ENCODE measurements at places on chromosomes 5 and 9.
A peak's percentile ranks its signal among the peaks of the same experiment; 100 is the strongest.

GRCh38 chr5:133934822-133935666, 33.4 kb downstream of the C5orf15 start:
- DNase-seq: no peak

DNA sequence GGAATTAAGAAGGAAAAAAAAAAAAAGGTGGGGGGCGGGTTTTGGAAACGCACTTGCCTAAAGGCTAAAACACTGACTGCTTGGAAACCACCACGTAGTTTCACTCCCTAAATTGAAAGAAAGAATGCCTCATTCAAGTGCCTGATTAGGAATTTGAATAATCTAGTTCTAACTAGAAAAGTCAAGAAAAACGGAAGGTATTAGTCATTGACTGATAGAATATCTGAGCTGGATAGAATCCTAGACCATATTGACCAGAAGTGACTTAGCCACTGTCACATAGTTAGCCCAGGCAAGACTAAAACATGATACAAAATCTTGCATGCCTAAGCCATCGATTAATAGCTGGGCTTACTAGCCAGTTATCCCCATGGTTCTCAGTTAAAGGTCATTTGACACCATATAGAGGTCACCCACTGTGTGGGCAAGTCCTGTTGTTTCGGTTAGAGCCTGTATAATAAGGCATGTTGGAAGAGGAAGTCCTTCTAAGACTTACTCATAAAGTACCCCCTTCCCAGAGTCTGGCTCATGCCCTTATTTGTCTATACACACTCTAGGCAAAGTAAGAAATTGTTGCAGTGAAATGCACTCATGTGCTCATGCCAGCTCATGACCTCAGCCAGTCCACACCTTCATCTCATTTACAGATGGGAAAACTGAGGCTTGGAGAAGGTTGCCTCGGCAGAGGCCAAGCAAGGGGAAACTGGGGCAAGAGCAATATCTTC, 40.2 kb downstream of the SH3RF2 start:
- no peak for DNase-seq

GRCh38 chr9:86508208-86508903, 154.1 kb upstream of the TUT7 start:
- no peak for DNase-seq

- DNase-seq: no peak
Measured at GRCh38 chr5:131776450-131776849, 20.4 kb downstream of the FNIP1 start.

- no peak for DNase-seq
Measured at GRCh38 chr5:96822686-96823459, 15.1 kb upstream of the ERAP1 start.

DNA sequence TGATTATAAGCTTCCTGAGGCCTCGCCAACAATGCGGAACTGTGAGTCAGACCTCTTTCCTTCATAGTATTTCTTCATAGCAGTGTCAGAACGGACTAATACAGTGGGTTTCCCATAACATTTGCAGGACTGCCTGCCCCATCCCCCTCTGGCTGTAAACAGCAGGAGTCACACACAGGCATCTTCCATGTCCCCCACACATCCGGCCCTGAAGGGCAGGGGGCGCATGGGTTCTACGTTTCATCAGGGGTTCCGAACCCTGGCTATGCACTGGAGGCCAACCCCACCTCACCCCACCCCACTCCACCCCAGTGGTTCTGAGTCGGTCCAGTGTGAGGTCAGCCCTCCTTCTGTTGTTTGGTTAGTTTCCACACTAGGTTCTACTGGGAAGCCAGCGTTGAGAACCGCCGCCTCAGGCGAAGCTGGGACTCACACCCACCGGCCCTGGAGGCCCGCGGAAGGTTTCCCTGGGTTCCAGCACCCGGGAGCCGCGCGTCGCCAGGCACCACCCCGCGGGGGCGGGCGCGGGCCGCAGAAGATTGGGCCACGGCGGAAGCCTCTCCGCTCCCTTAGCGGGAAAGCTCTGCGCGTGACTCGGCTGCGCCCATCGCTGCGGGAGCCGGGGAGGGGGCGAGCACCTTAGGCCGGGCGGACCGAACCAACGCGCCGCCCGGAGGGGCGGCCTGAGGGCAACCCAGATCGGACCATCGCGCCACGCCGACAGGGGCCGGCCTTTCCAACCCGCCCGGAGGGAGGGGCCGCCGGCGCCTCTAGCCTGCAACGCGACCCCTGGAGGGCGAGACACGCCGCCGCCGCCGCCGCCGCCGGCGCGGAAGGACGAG, at the start of gene RUSC2:
Gene RUSC2, plus strand, starts transcription at position 799 of the 842 bp plus-strand sequence. CDS start 56,411 bp downstream, outside the sequence.
- DNase-seq: peak; percentile 84

DNA sequence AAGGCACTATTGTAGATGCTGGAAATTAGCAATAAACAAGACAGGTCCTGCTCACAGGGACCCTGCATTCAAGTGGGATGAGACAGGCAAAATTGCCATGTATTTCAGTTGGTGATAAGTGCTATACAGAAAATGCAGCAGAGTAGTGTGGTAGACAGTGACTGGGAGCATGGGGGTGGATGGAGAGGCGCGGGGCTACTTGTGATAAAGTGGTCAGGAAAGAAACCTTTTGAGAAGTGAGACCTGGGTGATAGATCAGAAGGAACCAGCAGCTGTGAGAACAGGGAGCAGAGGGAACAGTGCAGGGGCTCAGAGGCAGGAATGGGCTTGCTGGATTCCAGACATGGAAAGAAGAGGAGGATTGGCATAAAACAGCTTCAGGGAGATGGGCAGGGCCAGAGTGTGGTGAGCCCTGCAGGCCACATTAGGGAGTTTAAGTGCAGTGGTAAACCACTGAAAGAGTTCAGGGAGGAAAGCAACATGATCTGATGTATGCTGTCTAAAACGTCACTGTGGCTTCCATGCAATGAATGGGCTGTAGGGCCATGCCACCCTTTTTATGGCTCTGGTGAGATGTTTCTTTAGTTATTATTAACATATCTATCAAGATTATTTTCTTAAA, 7.3 kb downstream of the CRHBP start:
- no peak for DNase-seq

- DNase-seq: no peak
Measured at GRCh38 chr9:133975511-133975910, 16.6 kb downstream of the VAV2 start.

DNA sequence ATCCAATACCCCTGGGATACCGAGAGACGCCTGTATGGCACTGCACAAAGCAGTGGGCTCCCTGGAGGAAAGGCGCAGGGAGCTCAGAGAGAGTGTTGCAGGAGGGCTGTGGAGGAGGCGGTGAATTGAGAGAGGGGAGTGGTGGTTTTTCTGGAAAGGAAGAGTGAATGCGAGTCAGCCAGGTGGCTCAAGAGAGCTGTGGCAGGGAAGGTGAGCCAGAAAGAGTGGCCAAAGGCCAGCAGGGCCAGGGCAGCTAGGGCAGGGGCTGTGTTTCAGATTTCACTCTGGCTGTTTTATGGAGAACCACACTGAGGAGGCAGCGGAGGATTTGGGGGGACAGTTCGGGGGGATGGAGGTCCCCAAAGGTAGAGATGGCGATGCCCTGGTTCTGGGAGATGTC, 13.0 kb upstream of the DAB2IP start:
- DNase-seq: no peak

DNA sequence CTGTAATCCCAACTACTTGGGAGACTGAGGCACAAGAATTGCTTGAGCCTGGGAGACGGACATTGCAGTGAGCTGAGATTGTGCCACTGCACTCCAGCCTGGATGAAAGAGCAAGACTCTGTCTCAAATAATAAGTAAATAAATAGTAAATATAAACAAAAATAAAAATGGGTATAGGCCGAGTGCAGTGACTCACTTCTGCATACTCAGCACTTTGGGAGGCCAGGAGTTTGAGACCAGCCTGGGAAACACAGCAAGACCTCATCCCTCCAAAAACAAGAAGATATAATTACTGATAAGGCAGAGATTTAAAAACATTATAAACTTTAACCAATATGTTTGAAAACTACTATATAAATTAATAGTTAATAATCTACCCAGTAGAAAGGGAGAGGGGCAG, 37.8 kb upstream of the SUSD1 start:
- DNase-seq: no peak

GRCh38 chr5:3845230-3845629, 249.6 kb downstream of the IRX1 start:
- no peak for DNase-seq

- no peak for DNase-seq
Measured at GRCh38 chr5:102596951-102597350, 98.2 kb upstream of the SLCO6A1 start.

GRCh38 chr9:72193478-72193881, 44.2 kb downstream of the GDA start:
- DNase-seq: no peak

GRCh38 chr5:54547711-54548250, 30.2 kb downstream of the SNX18 start:
- DNase-seq: no peak

DNA sequence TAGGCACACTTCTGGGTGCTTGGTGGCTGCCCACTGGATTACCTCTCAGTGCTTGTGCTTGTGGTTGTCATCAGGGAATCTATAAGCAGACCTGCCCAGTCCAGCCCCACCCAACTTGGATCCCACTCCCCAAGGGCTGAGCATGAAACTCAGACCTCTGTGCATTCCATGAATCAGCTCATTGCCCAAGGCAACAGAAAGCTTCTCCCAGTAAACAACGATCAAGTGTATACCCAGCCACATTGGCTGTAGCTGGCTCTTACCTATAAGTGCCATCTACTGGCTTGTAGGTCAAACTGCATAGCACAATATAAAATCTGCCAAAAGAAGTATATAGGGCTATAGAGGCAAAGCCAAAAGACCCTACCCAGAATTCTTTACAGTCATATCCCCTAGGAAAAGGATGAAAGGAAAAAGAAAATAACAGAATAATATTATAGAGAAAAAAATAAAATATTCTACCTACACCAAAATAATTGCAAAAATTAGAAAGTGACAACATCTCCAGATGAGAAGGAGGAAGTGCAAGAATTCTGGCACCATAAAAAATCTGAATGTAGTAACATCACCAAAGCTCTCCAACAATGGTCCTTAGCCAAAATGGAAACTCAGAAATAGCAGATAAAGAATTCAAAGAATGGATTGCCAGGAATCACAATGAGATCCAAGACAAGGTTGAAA, 321.0 kb upstream of the TRPC7 start:
- no peak for DNase-seq

- DNase-seq: no peak
Measured at GRCh38 chr9:89877051-89878002, 272.5 kb downstream of the GADD45G start.

DNA sequence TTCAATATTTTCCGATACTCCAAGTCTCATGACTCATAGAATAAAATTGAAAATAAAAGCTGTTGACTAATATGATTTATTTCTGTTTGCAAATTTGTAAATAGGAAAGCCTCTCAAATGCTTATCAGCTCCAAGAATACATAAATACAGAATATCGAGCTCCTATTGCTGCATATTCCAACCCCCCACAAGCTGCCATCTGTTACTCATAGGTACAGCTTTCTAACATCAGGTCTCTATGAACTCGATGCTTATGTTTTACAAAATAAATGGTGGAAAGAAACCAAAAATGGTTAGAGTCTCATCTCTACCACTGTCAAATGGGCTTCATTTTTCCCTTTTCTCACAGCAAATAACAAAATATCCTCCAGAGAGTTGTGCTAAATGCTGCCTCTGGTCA, 631.6 kb upstream of the CDH18 start:
- no peak for DNase-seq

DNA sequence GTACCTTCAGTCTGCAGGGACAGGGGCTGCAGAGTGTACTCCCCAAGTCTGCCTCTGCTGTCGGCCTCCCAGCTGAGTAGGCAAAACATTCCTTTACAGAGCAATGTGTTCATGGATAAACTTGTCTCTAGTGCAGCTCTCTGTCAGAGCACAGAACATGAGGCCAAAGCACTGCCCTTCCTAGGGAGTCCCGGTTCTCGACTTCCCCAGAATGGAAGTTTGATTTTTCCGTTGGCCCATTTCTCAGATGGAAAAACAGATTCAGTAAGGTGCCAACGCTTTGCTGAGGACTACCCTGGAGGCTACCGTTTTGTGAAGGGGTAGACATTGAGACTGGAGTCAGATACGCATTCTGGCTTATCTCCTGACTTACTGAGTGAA, 422 bp upstream of the TRIM32 start:
- DNase-seq: peak; percentile 18

DNA sequence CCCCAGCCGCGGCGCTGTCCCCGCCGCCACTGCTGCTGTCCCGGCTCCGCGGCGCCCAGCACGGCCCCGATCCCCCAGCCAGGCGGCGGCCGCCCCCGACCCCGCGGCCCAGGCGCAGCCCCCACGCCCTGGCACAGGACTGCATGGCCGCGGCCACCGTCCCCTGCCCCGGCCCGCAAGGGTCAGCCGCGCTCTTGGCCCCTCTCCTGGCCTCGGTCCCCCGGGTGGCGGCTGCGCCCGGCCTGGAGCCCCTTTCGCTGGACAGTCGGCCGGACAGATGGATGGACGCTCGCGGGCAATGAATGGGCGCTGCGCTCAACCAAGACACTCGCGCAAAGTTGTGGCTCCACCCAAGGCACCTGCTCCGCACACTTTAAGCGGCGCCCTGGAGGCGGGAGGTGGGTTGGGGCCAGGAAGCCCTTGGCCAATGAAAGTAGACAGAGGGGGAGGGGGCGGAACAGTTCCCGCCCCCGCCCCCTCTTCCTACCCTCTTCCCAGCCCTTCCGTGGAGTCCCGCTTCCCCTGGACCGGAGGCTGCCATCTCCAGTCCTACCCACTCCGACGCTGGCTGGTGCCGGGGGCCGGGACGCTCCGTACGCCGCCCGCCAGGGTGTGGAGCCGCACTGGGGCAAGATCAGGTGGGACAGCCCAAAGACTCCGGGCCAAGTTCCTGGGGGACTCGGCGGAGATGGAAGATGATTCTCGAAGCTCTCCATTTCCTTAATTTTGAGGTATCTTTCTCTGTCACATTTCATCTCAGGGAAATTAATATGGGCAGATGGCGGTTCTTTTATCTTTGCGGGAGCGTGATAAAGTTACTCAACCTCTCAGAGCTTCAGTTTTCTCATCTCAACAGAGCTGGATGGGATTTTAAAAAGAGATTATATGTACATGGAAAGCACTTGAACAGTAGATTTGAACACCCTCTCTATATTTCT, at the start of gene GLDC:
Gene GLDC, minus strand, starts transcription at position 375 of the 938 bp plus-strand sequence. Its CDS starts 230 bp downstream, at position 145.
- DNase-seq: peak; percentile 36

- no peak for DNase-seq
Measured at GRCh38 chr5:116318091-116318854, 233.4 kb downstream of the COMMD10 start.
